ENCODE measurements at places on chromosomes 2 and 18. TPM values are rescaled to one million over a fixed set of nuclear protein-coding genes. Genes with fewer than 3 reads are reported as not detected.
A peak's percentile ranks its signal among the peaks of the same experiment; 100 is the strongest.

- no peak overlapping the region for H3K4me3 ChIP-seq
- H3K36me3 ChIP-seq: no peaks in the 10 kb centered on the region
- no peak overlapping the region for H3K27ac ChIP-seq
- H3K27me3 ChIP-seq: no peaks in the 10 kb centered on the region
- no peaks in the 10 kb centered on the region for H3K4me1 ChIP-seq
These were observed 138.5 kb downstream of the DYM start for GRCh38 chr18:49321797-49322461.

GRCh38 chr18:27845897-27846296 lies 331.0 kb downstream of the CDH2 start:
- H3K27ac ChIP-seq: no peak overlapping the region
- H3K4me1 ChIP-seq: no peaks in the 10 kb centered on the region
- H3K27me3 ChIP-seq: no peaks in the 10 kb centered on the region
- no peaks in the 10 kb centered on the region for H3K36me3 ChIP-seq
- H3K4me3 ChIP-seq: no peak overlapping the region

GRCh38 chr18:12975488-12975887 lies 15.7 kb upstream of the CEP192 start:
- H3K27ac ChIP-seq: no peak overlapping the region
- no peaks in the 10 kb centered on the region for H3K27me3 ChIP-seq
- DNase-seq: no peak
- H3K4me1 ChIP-seq: no peaks in the 10 kb centered on the region
- H3K36me3 ChIP-seq: no peaks in the 10 kb centered on the region
- H3K4me3 ChIP-seq: no peak overlapping the region

- H3K4me1 ChIP-seq: no peaks in the 10 kb centered on the region
- DNase-seq: no peak
These were observed 416.8 kb downstream of the LRATD1 start for GRCh38 chr2:15049096-15049993.

DNA sequence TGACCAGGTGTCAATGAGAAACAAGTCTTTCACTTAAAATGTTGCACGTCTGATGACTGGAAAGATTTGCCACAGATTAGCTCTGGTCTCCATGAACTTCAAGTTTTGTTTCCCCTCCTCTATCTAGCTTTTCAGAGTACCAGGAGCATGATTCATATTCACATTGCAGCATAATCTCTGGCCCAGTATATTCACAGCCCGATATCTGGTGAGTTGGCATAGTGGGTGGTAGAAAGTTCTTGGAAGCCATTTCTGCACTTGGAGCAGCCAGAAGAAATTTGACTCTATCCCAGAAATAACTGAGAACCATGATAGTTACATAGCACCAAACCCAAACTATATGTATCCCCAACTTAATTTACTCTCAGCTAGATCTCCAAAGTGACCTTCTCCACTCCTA lies 503.9 kb downstream of the PID1 start:
- H3K36me3 ChIP-seq: no peaks in the 10 kb centered on the region
- H3K4me3 ChIP-seq: no peak overlapping the region
- no peak for DNase-seq
- no peaks in the 10 kb centered on the region for H3K27me3 ChIP-seq
- H3K4me1 ChIP-seq: no peaks in the 10 kb centered on the region

DNA sequence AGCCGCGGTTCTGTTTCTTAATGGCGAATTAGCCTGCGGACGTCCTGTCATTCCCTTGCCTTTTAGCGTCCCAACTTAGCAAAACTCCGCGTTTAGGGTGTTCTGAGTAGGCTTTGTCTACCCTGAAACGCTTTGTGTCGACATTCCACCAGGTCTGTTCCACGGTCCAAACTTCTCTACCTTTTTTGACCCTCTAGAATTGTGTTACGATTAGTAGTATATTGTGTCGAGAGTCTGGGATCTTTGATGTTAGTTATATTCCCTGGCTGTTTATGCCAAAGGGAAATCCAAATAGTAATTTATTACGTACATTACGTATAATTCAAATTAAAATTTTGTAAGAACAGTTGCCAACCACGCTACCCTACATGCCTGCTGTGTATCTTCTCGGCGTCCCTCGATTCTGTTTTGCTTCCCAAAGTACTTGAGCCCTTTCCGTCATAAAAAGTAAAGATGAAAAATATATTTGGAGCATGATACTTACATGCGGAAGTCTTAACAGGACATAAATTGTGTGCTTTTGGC lies 495 bp upstream of the TTC32 start:
- H3K36me3 ChIP-seq: no peaks in the 10 kb centered on the region
- no peaks in the 10 kb centered on the region for H3K27me3 ChIP-seq
- DNase-seq: no peak
- peak overlapping the region; percentile 95 for H3K27ac ChIP-seq

- H3K4me3 ChIP-seq: no peak overlapping the region
- H3K27me3 ChIP-seq: no peaks in the 10 kb centered on the region
- peak overlapping the region; percentile 15 for H3K27ac ChIP-seq
- H3K4me1 ChIP-seq: no peaks in the 10 kb centered on the region
These were observed 167.5 kb downstream of the ARL4C start for GRCh38 chr2:234329202-234329960.

- DNase-seq: no peak
- H3K27me3 ChIP-seq: no peaks in the 10 kb centered on the region
- no peaks in the 10 kb centered on the region for H3K36me3 ChIP-seq
- H3K4me1 ChIP-seq: no peaks in the 10 kb centered on the region
- H3K4me3 ChIP-seq: no peak overlapping the region
These were observed 113.6 kb upstream of the COL5A2 start for GRCh38 chr2:189293164-189293563.

DNA sequence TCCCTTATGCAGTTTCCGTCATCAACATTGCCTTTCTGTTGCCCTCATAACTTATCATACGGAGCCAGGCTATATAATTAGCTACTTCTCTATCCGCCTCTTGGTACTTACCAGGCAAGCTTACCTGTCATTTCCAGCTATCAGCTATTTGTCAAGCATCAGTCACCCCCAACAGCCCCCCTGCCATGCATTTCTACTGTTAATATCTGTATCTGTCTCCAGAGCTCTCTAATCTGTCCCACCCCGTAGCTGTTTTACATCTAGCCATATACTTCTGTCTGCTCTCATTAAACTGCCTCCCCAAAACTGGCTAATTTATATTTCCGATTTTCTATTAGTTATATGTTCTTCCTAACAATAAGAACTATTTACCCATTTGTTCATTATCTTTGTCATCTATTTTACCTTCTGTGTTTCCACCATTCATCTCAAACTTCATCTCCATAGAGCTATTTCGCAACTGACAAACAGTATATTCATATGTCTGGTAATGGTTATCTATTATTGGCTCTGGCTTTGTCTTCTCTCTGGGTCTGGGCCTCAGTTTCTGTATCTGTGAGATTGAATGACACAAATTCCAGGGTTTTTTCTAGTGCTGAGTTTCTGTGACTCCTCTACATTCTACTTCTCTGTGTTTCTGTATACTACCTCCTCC lies 9.6 kb downstream of the EMX1 start:
- no peak overlapping the region for H3K4me3 ChIP-seq
- no peaks in the 10 kb centered on the region for H3K4me1 ChIP-seq
- DNase-seq: no peak
- no peaks in the 10 kb centered on the region for H3K36me3 ChIP-seq

DNA sequence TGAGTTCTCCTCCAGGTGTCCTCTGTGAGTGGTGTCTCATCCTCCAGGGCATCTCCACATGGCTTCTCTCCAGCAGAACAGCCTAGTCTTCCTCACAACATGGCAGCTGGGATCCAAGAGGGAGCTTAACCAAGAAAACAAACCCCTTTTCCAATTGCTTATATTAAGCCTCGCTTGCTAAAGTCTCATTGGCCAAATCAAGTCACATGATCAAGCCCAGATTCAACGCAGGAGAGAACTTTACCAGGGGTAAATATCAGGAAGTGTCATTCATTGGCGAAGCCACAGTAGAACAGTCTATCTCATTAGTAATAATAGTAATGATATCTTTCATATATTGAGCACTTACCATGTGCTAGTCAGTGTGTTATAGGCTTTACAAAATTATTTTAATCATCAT lies 53.1 kb downstream of the CDC42EP3 start:
- DNase-seq: no peak
- no peaks in the 10 kb centered on the region for H3K36me3 ChIP-seq
- no peaks in the 10 kb centered on the region for H3K4me1 ChIP-seq

- H3K4me1 ChIP-seq: no peaks in the 10 kb centered on the region
- no peaks in the 10 kb centered on the region for H3K36me3 ChIP-seq
- H3K27me3 ChIP-seq: no peaks in the 10 kb centered on the region
- no peak overlapping the region for H3K4me3 ChIP-seq
These were observed 71.7 kb downstream of the GALNT14 start for GRCh38 chr2:31066551-31066950.

DNA sequence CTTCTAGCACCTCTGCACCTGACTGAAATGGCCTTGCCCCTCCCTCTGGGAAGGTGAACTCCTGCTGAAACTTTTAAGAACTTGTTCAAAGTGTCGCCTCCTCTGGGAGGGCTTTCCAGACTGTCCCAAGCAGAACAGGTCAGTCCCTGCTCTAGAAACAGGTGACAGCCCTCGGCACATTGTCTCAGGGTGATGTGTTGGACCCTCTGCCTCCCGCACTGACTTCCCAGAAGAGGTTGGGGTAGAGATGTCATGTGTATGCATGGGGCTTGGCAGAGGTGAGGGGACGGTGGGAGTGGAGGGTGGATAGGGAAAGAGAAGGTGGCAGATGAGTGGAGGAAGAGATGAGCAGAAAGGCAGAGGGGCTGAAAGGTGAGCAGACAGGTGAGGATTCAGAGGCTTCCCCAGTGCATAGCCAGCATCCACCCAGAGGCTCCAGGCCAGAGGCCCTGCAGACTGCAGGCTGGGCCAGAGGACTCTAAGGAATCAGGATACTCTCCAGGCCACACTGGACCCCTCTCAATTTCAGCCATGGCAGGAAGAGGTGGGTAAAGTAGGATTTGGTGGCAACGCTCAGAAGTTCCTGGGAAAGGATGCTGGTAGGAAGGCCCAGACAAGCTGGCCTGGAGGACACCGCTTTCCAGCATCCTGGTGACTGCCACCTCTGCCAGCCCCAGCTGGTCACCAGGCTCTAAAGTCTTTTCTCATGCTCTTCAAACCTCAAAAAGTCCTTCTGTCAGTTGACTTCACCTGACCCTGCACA lies 24.8 kb upstream of the TNS1 start:
- no peak overlapping the region for H3K4me3 ChIP-seq
- H3K27ac ChIP-seq: peak overlapping the region; percentile 79

Gene THUMPD2
- total RNA-seq: 38.2 TPM

Gene MTCL1
- 7.2 TPM for total RNA-seq

Gene SCG2
- total RNA-seq: not detected

Gene PKP4
- total RNA-seq: 138 TPM

Gene CIB4
- not detected for total RNA-seq

Gene SERPINB7
- not detected for total RNA-seq

Gene DYNAP
- total RNA-seq: not detected

Gene GPR75
- 3.2 TPM for total RNA-seq

Gene IL36A
- total RNA-seq: not detected
